SK-N-SH (cell line): ENCODE measurements at places on chromosomes 2 and 18. TPM values are rescaled to one million over a fixed set of nuclear protein-coding genes. Genes with fewer than 3 reads are reported as not detected.

GRCh38 chr2:206189691-206190090, 30.0 kb downstream of the EEF1B2 start:
- DNase-seq = no peak

DNA sequence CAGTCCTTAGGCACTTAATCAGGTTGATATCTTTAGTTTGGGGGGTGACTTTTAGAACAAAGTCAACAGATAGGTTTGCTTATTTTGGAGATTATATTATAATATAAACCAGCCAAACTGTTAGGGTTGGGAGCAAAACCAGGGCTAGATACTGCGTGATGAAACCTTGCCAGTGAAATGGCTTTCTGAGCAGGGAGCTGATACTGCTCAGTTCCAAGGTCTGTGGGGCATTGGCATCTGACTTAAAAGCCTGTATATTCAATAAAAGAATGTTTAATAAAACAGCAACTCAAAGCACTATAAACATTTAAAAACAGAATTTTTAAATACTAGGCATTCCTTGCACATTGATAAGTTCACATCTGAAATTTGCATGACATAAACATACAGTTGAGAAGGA, 19.3 kb downstream of the PTPRM start:
- DNase-seq = no peak

- DNase-seq = peak; percentile 44
These were observed 137.2 kb downstream of the TRIM43 start for GRCh38 chr2:95728878-95729596.

- no peak for DNase-seq
These were observed 53.4 kb downstream of the AAK1 start for GRCh38 chr2:69589973-69590652.

DNA sequence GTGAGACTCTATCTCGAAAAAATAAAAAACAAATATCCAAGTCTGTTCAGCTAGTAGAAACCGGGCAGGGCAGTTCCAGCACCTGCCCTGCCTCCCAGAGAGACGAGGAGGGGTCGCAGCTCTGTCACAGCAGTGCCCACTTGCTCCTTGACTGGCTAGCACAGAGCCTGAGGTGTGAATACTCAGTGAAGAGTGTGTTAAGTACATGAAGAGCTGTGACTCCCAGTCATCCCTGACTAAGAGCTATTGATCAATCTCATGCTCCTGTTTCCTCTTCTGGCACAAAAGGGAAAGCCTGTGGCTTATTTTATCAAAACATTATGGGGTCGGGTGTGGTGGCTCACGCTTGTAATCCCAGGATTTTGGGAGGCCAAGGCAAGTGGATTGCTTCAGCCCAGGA, 83.0 kb upstream of the FZD7 start:
- DNase-seq = no peak

DNA sequence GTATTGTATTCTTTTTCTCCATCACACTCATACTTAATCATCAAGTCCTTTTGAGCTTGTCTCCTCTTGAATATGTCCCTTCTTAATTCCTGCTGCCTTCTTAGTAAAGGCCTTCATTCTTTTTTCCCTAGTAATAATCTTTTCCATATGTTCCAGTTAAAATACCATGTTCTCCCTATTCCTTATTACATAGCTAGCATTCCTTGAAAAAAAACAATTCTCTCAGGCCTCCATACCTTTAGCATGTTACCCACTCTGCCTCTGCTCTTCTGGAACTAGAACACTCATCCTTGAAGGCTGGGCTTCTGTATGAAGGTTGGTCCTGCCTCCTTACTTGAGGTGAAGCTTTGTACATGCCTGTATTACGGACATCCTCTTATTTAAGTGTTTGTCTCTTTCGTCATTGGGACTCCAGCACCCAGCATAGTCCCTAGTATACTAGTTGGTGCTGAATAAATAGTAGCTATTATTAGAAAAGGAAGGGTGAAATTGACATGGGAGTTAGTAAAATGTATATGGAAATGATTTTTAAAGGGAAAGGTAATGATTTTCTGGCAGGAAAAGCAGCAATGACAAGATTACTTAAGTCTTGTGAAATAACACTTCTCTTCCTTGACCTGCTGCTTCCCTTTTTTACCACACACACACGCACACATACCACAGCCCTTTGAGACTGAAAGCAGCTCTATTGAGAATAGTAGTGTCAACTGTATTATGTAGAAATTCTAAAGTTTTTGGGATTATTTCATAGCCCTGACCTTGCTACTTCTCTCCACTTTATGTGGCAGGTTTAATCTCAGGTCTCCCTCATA, 45.6 kb downstream of the REL start:
- no peak for DNase-seq

DNA sequence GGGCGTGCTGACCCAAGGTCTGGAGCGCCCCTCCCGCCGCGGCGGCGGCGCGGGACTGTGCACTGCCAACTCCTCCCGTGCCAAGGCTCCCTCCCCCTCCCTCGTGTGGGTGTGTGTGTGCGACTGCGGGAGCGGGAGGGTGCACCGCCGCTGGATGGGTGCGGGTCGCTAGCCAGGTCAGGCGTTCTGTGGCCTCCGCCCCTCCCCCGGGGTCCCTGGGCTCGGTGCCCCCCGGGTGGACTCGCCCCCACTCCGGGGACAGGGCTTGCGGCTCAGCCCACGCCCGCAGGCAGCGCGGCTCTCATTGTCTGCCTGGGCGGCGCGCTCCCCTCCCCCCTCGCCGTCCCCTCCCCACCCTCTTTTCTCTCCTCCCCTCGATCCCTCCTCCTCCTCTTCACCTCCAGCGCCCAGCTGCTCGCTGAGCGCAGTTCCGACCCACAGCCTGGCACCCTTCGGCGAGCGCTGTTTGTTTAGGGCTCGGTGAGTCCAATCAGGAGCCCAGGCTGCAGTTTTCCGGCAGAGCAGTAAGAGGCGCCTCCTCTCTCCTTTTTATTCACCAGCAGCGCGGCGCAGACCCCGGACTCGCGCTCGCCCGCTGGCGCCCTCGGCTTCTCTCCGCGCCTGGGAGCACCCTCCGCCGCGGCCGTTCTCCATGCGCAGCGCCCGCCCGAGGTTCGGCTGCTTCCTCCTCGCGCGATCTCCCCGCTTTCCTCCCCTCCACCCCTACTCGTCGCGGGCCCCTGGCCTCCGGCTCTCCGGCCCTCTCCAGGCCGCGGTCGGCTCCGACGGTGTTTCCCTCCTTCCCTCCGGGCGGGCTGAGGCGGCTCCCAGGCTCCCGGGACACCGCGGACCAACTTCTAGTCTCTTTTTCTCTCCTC, at the start of gene GATA6:
TSS of gene GATA6 (plus strand) at position 579 of the 878 bp plus-strand sequence. CDS start 1,556 bp downstream, outside the sequence.
- peak; percentile 69 for DNase-seq

DNA sequence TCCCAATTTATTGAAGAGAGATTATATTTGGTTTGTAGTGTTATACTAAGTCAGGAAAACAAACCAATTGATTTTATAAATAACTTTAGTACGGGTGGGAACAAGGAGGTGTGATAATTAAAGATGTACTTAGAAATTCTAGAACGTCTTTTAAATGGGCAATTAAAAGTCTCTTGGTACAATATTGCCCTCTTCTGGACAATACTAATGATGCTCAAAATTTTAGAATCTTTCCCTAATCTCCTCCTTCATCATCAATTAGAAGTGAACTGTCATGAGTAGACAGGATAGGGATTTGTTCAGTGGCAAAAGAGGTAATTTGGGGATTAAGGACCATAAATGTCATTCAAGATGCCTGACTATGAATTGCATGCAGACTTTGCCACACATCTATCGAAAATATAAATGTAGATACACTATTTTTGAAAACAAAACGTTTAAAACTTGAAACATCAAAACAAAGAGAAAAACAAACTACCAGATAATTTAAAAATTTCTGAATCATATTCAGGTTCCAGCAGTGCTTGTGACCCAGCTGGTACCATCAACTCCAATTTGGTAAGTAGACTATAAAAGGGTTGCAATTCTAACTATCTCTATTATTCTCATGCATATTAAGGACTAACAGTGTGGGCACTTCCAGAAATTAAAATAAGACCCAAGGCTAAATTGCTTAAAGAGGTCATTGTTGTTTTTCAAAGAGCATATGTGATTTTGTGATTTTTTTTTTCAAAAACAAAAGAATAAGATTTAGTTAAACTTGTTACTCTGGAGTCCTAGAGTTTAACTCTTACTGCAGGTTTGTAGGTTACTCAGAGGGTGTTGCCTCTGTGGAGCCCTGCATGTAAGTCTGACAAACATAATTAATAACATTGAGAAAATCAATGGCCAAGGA, 123.5 kb downstream of the LAMA3 start:
- peak; percentile 34 for DNase-seq

Gene PDE1A
- polyA plus RNA-seq = 0.08 and 0.10 TPM in 2 replicates

Gene GTF3C2
- polyA plus RNA-seq = 65.8 and 76.0 TPM in 2 replicates

Gene DPYSL5
- 0.79 and 1.8 TPM in 2 replicates for polyA plus RNA-seq

Gene MOGAT1
- not detected in 2 replicates for polyA plus RNA-seq
